ENCODE measurements at places on chromosomes 3 and 15.
A peak's percentile ranks its signal among the peaks of the same experiment; 100 is the strongest.

GRCh38 chr3:153567556-153567955 lies 405.5 kb downstream of the RAP2B start:
- DNase-seq, result no peak

GRCh38 chr3:31705736-31706135 lies 173.0 kb downstream of the STT3B start:
- DNase-seq, result no peak

- no peak for DNase-seq
These were observed 21.9 kb downstream of the MEGF11 start for GRCh38 chr15:66231394-66232266.

- DNase-seq, result no peak
These were observed 5.6 kb upstream of the ABTB1 start for GRCh38 chr3:127667119-127667681.

- no peak for DNase-seq
These were observed 8.7 kb downstream of the KIF7 start for GRCh38 chr15:89646416-89647141.

DNA sequence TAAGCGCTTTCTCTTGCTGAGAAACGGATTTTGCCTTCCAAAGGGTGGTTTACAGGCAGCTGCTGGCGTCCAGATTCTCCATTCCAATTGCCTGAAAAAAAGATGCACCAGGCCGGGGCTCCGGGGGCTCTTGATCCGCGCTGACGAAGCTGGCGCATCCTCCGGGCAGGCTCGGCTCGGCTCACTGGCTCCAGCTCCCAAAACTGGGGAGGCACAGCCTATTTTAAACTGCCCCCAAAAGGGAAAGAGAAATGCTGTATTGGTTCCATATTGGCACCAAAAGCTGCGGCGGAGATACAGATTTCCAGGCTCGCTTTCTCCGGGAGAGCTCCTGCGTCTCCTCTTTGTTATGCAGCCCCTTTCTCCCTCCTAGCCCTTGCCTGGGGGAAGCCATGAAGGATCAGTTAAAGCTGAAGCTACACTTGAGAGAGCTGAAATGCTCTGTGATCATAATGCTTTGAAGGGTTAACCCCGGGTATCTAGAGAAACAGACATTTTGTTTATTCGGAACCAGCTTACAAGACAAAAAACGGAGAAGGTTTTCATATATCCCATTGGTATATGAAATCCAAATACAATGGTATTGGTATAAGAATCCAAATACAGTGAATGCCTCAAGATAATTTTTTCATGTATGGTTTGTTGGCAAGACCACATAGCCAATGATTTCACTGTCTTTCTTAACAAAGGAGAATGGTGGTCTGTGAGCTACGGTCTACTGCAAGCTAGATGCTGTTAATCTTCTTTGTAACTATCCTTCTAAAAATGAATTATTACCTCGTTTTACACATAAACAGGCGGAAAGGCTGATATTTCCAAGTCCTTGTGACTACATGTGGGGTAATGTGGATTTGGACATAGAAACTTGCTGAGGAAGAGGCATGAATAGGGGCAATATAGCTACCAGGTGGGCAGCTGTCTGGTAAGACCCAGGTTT lies 693 bp downstream of the CD200 start:
- peak; percentile 37 for DNase-seq
